ENCODE measurements at places on chromosomes 11 and 22.

DNA sequence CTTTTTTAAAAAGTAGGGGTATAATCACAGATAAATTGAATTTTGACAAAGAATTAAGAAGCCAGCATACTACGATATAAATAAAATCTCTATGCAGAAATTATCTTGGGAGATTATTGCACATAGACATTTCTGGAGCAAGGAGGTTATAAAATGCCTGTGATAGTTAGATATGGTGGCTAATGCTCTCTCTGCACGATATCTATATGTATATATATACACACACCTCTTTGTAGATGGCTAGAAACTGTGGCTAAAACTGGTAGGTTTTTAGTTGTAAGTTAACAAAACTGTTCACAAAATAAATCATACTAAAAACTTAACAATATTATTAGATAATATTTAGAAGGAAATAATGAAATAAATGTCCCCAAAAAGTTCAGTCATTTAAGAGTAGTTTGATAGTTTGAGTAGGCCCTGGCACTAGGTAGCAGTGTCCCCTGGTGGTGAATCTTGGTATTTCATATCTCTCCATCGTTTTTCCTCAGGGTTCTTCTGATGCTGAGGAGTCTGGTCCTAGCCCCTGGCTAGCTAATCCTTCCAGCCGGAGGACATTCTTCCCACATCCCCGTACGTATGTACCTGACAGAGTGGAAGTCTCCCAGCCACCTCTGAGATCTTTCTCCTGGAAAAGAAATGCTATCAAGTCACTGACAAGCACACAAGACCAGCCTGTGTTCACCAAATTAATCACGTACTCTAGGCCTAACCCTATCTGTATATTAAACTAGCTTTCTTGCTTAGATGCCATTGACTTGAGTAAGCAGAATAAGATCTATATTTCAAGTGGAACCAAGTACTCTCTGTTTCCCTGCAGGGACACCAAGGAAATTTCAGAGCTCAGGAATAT lies 32.2 kb downstream of the ART5 start:
- no peak for DNase-seq

GRCh38 chr11:124225471-124225870 lies 15.4 kb upstream of the OR8G1 start:
- DNase-seq, result no peak

- DNase-seq, result no peak
Observed at GRCh38 chr22:36856121-36856791, 4.5 kb upstream of the NCF4 start.

DNA sequence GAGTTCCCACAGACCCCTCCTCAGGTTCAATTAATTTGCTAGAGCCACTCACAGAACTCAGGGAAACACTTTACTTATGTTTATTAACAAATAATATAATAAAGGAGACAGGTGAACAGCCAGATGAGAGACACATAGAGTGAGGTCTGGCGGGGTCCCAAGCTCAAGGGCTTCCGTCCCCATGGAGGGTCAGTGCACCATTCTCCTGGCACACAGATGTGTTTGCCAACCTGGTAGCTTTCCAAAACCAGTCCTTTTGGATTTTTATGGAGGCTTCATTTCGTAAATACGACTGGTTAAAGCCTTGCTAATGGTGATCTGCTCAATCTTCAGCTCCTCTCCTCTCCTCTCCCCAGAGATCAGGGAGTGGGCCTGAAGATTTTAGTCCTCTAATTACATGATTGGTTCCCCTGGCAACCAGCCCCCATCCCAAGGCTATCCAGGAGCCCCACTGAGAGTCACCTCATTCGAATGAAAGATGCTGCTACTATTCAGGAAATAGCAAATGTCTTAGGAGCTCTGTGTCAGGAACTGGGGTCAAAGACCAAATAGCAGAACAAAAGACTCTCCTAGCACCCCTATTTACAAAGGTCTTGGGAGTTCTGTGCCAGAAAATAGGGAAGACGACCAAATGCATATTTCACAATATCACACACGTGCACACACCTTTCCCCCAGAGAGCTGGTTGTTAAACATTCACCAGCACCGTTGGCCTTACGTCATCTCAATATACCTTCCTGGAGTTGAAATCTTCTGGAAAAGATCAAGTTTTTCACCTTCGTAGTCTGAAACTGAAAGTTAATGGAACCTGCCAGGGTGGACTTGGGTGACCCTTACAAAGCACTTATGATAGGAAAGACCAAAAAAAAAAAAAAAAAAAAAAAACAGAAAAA lies 23.8 kb upstream of the CAPRIN1 start:
- DNase-seq, result no peak

DNA sequence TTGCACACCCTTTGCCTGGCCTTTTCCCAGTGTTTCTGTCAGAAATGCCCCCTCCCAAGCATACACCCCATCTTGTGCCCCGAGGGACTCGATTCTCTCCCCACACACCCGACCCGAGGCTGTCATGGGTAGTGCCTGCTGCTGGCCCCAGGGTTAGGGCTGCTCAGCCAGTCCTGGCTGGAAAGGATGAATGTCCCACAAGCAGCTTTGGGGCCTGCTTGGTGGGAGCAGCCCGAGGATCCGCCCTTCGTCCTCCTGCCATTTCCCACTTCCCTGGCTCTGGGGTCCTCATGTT lies 55.0 kb upstream of the PRODH start:
- no peak for DNase-seq

DNA sequence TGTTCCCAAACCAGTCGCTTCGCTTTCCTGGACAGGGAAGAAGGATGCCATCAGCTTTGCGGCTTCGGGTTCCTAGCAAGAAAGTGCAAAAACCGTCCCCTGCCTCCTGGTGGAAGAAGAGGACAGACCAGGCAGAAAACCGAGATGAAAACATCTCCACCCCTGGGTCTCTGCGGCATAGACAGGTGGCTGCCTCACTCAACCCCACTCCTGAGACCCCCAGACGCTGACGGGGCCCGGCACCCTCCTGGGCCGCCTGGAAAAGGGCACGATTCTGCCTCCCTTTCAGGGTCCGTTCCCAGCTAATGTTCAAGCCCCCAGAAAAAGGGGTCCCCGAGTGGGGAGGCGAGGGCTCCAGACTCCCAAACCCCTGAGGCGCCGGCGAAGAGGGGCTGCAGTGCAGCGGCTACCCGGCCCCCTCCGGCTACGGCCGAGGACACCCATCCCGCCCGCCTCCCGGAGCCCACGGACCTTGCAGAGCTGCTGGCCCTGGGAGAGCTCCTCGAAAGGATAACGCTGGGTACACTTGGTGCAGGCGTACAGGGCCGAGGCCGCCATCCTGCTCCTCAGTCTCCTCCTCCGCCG lies 569 bp downstream of the FAM76B start:
- no peak for DNase-seq

GRCh38 chr11:128947773-128948172 lies 5.1 kb upstream of the TP53AIP1 start:
- no peak for DNase-seq

DNA sequence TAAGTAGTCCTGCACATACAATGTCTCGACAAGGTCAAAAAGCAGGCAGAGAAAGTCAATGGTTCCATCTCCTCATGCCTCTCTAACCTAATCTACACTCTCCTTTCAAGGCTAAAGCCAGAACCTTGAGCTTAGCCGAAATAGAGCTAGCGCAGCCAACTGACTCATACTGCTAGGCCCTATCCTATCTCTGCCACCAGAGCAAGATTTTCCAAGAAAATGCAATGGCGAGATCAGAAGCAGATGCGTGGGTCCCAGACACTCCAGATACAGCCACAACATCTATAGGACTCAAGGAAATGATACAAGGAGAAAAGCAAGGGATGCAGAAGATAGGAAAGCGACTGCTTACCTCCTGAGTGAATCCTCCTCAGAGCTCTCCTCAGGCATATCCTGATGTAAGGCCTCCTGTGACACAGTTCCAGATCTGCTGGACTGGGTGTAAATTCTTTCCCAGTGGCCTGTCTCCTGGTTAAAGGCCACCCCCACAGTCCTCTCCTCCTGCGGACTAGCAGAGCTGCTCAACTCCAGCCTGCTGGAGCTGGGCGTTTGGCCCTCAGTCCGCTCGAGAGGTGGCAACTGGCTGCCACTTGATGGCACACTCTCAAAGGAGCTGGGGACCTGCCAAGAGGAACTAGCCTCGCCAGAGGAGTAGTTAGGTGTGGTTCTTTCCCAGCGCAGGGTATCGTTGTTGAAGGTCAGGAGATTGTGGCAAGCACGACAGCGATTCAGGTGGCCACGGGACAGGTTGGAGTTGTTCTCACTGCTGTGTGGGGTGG lies 52.0 kb downstream of the AMBRA1 start:
- DNase-seq, result no peak
